ENCODE measurements at places on chromosomes 4 and X.

- no peak overlapping the region for H3K4me3 ChIP-seq
- H3K27ac ChIP-seq: no peak overlapping the region
- DNase-seq: no peak
- peaks cover 4% of the 10 kb centered on the region for H3K4me1 ChIP-seq
Measured at GRCh38 chr4:87971866-87972265, 3.6 kb upstream of the SPP1 start.

DNA sequence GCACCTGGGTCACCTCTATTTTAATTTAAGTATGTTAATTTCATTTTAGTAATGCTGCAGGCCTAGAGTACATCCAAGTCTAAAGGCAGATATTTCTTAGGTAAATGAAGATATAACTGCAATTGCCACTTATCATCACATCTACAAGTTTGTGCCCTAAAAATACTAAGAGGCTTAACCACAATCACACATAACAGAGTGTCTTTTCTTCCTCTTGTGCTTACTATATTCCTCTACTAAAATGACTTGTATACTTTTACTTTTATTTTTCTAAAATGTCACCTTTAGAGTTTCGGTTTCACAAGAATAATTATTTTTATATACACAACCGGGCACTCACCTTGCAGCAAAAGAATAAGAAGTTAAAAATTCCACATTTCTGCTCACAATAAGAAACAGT lies 77.9 kb downstream of the EFHC2 start:
- DNase-seq: no peak
- peaks cover 4% of the 10 kb centered on the region for H3K27me3 ChIP-seq
- H3K27ac ChIP-seq: no peak overlapping the region
- H3K36me3 ChIP-seq: no peaks in the 10 kb centered on the region

- peaks cover 2% of the 10 kb centered on the region for H3K27me3 ChIP-seq
- no peak overlapping the region for H3K4me3 ChIP-seq
- peaks cover 4% of the 10 kb centered on the region for H3K4me1 ChIP-seq
- no peaks in the 10 kb centered on the region for H3K36me3 ChIP-seq
- no peak overlapping the region for H3K27ac ChIP-seq
Measured at GRCh38 chr4:55173580-55173979, 48.2 kb upstream of the KDR start.

- no peaks in the 10 kb centered on the region for H3K36me3 ChIP-seq
- DNase-seq: no peak
- no peak overlapping the region for H3K4me3 ChIP-seq
Measured at GRCh38 chrX:43448688-43449087, 207.4 kb upstream of the MAOA start.

DNA sequence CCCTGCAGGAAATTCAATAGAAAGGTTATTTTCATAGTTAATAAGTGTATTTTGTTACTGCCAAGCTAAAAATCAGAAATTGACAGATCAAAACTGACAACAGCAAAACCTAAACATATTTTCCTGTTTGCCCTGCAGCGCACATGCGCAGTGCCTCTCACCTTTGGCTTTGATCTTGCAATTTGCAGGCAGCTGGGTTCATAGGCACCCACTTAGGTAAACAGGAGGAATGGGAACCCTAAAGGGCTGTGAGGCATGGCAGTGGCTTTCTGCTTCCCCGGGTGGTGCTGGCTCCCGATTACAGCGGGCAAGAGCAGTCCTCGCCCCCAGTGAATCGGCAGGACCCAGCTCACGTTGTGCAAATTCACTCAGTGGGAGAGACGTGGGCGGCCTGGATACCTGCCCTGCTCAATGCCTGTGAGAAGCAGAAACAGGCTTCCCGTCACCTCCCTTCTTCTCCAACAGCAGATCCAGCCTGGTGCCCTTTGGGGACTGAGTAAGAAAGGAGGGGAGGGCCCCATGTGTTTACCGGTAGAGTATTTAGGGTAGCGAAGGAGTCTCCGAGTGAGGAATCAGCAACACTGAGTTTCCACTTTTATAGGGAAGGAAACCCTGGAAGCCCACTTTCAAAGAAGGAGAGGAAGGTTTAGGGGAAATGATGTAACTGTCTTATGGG lies 25.7 kb downstream of the CCKAR start:
- no peaks in the 10 kb centered on the region for H3K27me3 ChIP-seq
- no peaks in the 10 kb centered on the region for H3K36me3 ChIP-seq
- H3K27ac ChIP-seq: no peak overlapping the region
- H3K4me3 ChIP-seq: no peak overlapping the region
- H3K4me1 ChIP-seq: no peaks in the 10 kb centered on the region

DNA sequence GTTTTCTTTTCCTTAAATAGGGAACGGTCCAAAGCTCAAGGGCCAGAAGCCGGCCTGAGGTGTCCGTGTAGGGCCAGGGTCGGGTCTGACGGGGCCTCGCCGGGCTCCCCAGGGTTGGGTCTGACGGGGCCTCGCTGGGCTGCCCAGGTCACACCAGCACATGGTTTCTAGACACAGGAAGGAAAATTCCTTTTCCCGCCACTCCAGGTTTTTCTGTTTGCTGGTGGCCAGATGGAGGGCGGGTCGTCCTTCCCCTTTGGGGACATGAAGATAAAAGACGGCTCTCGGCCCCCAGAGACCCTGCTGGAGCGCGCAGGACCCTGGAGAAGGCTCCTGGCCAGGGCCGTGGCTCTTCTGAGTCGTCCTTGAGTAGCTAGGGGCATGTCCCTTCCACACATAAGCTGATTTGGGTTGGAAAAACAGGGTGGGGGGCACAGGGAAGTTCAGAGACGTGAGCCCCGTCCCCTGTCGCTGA lies 35.1 kb downstream of the PIGG start:
- H3K36me3 ChIP-seq: peaks cover 61% of the 10 kb centered on the region
- no peak overlapping the region for H3K4me3 ChIP-seq
- no peaks in the 10 kb centered on the region for H3K27me3 ChIP-seq
- H3K4me1 ChIP-seq: no peaks in the 10 kb centered on the region
- no peak for DNase-seq

Data from T-helper 2 cell treated with Interferon-gamma antibody and Interleukin-4, amounts not matched to agents 5 μg/mL and 100 μg/mL, for 36 hours (primary cell).